Smooth muscle cell of trachea (primary cell): ENCODE measurements at places on chromosomes 7 and 10. TPM values are rescaled to one million over a fixed set of nuclear protein-coding genes. Genes with fewer than 3 reads are reported as not detected.

The CPXM2 gene
- 12.9 and 43.8 TPM in 2 replicates for total RNA-seq

The CADPS2 gene
- 25.3 and 29.1 TPM in 2 replicates for total RNA-seq

The PTPRN2 gene
- total RNA-seq = 0.29 and 0.50 TPM in 2 replicates

The ZNF655 gene
- 69.0 and 79.3 TPM in 2 replicates for total RNA-seq

The CHAT gene
- total RNA-seq = not detected in 2 replicates

The PNLIPRP1 gene
- not detected in 2 replicates for total RNA-seq

The TSPAN12 gene
- total RNA-seq = 0.73 and 1.5 TPM in 2 replicates

The SLC13A1 gene
- not detected in 2 replicates for total RNA-seq

The ERCC6 gene
- total RNA-seq = 13.5 and 14.4 TPM in 2 replicates

The ATOH7 gene
- 0.17 TPM in 1 of 2 replicates, not detected in the other for total RNA-seq

The TMEM270 gene
- total RNA-seq = 0.17 TPM in 1 of 2 replicates, not detected in the other

The DGKB gene
- under 0.01 and 0.15 TPM in 2 replicates for total RNA-seq

The HTRA1 gene
- total RNA-seq = 159 and 177 TPM in 2 replicates

The FGFR2 gene
- total RNA-seq = 0.15 and 0.17 TPM in 2 replicates

The ZNF92 gene
- total RNA-seq = 4.1 and 6.3 TPM in 2 replicates

The CPN1 gene
- not detected in 2 replicates for total RNA-seq

The GSAP gene
- total RNA-seq = 8.6 and 8.9 TPM in 2 replicates

The FAM25G gene
- not detected in 2 replicates for total RNA-seq

The ACTL6B gene
- total RNA-seq = not detected in 2 replicates

The GIMAP4 gene
- total RNA-seq = 2.0 TPM in 1 of 2 replicates, not detected in the other

The FKBP6 gene
- total RNA-seq = not detected in 2 replicates

The PIP4K2A gene
- 40.5 and 56.6 TPM in 2 replicates for total RNA-seq

The GIMAP8 gene
- 0.15 TPM in 1 of 2 replicates, not detected in the other for total RNA-seq

The TFR2 gene
- 0.33 TPM in 1 of 2 replicates, not detected in the other for total RNA-seq

The CREB5 gene
- total RNA-seq = 37.7 and 48.1 TPM in 2 replicates

The RBM33 gene
- total RNA-seq = 25.0 and 33.5 TPM in 2 replicates

The CCL26 gene
- total RNA-seq = 0.33 TPM in 1 of 2 replicates, not detected in the other

The C10orf105 gene
- total RNA-seq = under 0.01 TPM in 1 of 2 replicates, not detected in the other

The MICU1 gene
- total RNA-seq = 87.3 and 91.8 TPM in 2 replicates

The GGCT gene
- total RNA-seq = 13.9 and 19.8 TPM in 2 replicates

The PPIA gene
- 1,977 and 3,680 TPM in 2 replicates for total RNA-seq

The SEMA3A gene
- 80.4 and 117 TPM in 2 replicates for total RNA-seq

The ADRB1 gene
- under 0.01 TPM in 1 of 2 replicates, not detected in the other for total RNA-seq

The ELMO1 gene
- 0.66 and 0.73 TPM in 2 replicates for total RNA-seq

The TRIL gene
- total RNA-seq = 0.50 and 0.58 TPM in 2 replicates

The ARID5B gene
- total RNA-seq = 92.2 and 105 TPM in 2 replicates

The SPDYE6 gene
- 0.15 and 0.17 TPM in 2 replicates for total RNA-seq

The ADAP1 gene
- total RNA-seq = 0.44 and 2.6 TPM in 2 replicates

The C7orf57 gene
- total RNA-seq = not detected in 2 replicates

The GBX1 gene
- total RNA-seq = not detected in 2 replicates

The ACTR3C gene
- under 0.01 and 3.0 TPM in 2 replicates for total RNA-seq

The NXPH1 gene
- not detected in 2 replicates for total RNA-seq

The PPP2R2D gene
- 26.5 and 29.3 TPM in 2 replicates for total RNA-seq

The IKZF1 gene
- total RNA-seq = not detected in 2 replicates

The PRKRIP1 gene
- 16.7 and 19.3 TPM in 2 replicates for total RNA-seq

The MYO3A gene
- not detected in 2 replicates for total RNA-seq

The SSC4D gene
- total RNA-seq = 0.33 and 0.73 TPM in 2 replicates

The CLDN4 gene
- total RNA-seq = 1.3 and 1.7 TPM in 2 replicates

The ELOVL3 gene
- total RNA-seq = 0.83 TPM in 1 of 2 replicates, not detected in the other

The GRK5 gene
- 31.0 and 46.5 TPM in 2 replicates for total RNA-seq

The CALHM3 gene
- total RNA-seq = 0.15 TPM in 1 of 2 replicates, not detected in the other

The WNT8B gene
- total RNA-seq = not detected in 2 replicates

The SEC61G gene
- 143 and 736 TPM in 2 replicates for total RNA-seq
